ENCODE measurements at places on chromosomes 2 and 18. TPM values are rescaled to one million over a fixed set of nuclear protein-coding genes. Genes with fewer than 3 reads are reported as not detected.

The KIAA2012 gene
- 0.13 TPM for polyA plus RNA-seq

The USP40 gene
- 48.9 TPM for polyA plus RNA-seq

The TRAK2 gene
- 25.3 TPM for polyA plus RNA-seq

The MAP3K19 gene
- polyA plus RNA-seq, result not detected

The CDH7 gene
- not detected for polyA plus RNA-seq

The POTEE gene
- not detected for polyA plus RNA-seq

DNA sequence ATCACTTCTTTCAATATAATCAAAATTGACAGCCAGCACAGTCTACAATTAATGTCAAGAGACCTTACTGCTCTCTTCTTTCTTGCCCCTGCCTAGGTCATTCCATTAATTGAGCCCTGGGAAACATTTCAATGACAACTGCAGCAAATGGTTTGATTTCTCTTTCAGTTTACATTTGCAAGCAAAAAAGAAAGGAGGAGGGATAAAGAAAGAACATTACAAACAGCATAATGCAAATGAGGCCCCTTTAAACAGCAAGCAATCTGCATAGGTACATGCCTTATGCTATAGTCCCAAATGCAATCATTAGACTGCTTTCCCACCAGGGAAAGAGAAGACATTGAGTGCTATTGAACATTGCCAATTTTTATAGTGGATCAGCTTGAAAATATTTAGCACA, 655.0 kb upstream of the CDH2 start:
- DNase-seq, result no peak

- no peak for DNase-seq
These were observed 47.0 kb downstream of the SERTAD2 start for GRCh38 chr2:64606479-64607363.

GRCh38 chr2:9779596-9780264, 63.5 kb upstream of the TAF1B start:
- no peak for DNase-seq

DNA sequence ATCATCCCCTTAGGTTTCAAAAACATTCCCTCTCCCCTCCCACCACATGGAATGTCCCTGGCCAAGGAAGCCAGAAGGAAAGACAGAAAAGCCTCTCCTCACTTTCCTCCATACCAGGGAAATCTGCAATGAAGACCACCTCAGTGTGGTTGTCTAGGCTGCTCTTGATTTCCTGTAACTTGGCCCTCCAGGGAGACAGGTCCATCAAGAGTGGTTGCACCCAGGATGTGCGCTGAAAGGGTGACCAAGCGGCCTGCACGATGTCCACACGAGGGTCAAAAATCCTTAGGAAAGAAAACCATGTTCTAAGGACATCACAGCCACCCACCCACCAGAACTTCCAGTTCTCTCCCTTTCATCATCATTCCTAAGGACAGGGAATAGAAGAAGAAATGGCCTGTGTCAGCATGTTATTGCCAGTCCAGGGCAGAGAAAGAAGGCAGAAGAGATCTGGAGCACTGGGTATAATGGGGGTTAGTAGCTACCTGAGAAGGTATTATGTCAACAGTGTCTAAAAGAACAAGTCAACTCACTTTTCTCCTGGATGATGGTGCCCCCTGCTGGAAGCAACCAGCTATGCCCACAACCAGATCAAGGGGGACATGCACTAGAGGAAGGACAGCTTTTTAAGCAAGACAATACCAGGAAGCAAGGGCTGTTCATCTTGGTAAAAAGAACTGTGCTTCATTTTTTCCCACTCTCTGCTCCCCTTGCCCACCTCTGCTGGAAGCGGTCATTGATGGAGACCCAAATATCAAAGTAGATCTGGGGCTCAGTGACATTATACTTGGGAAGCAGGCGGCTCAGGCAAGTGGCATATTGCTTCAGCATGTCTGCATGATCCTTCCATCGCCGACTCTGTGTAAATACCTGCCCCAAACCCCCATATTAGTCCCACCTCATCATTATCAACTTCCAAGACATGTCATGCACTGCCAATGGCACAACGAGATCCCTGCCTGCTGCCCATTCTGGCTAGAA, 9.3 kb downstream of the GGCX start:
- no peak for DNase-seq

GRCh38 chr2:108076527-108076926, 90.2 kb downstream of the SLC5A7 start:
- DNase-seq, result no peak

DNA sequence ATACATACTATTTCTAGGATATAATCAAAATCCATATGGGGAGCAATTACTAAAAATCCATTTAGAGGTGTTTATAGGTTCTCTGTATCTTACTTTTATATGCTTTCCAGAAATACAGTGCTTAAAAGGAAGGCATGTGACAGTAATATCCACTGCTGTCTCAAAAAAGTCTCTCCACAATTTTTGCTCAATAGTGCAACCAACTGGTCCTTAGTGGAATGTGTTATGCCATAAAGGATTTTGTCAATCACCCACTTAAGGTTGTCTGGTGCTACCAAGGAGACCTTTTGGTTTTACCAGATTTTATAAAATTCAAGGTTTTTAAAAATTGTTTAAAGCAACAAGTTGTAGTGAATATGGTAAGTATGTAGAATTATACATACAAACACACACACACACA, 328.5 kb upstream of the DSEL start:
- no peak for DNase-seq

DNA sequence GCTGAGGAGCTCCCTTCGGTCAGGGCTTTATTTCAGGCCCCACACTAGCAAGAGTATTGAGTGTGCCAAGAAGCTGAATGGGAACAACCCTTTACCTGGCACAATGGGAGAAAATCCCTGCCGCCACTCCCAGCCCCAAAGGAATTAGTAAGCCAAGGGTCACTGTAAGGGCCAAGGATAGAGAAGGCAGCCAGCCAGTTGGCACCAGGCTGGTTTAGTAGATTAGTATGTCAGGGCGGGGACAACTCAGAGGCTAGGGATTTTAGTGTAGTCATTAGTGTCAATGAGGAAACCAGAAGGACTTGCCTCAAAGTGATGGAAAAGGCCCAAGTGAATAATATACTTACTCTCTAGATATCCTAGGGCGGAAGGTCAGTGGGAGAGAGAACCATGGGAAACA, 34.9 kb upstream of the CYP26B1 start:
- no peak for DNase-seq

GRCh38 chr2:237885111-237885930, 25.9 kb downstream of the RAMP1 start:
- DNase-seq, result no peak

DNA sequence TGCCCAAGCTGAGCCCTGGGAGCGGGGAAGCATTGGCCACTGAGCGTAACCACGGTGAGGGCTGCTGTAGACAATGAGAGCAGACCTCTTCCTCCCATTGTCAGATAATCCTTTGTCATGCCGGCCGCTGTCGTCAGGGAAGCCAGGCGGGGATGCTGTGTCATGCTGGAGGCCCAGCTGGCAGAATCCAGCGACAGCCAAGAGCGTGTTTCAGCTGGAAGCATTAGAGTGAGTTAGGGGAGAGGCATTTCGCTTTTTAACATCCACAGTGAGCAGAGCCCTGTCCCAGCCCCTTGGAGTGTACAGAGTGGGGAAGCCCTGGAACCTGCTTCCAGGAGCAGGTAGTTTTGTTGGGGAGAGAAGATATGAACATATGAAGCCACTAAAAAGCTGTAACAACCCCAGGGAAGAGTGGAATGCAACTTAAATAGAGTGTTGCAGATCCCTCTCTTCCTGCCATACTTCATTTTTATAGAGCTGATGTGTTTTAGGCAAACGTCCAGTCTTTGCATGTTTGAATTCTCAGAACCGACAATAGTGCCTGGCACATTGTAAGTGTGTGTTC, 7.0 kb downstream of the CTIF start:
- DNase-seq, result no peak

DNA sequence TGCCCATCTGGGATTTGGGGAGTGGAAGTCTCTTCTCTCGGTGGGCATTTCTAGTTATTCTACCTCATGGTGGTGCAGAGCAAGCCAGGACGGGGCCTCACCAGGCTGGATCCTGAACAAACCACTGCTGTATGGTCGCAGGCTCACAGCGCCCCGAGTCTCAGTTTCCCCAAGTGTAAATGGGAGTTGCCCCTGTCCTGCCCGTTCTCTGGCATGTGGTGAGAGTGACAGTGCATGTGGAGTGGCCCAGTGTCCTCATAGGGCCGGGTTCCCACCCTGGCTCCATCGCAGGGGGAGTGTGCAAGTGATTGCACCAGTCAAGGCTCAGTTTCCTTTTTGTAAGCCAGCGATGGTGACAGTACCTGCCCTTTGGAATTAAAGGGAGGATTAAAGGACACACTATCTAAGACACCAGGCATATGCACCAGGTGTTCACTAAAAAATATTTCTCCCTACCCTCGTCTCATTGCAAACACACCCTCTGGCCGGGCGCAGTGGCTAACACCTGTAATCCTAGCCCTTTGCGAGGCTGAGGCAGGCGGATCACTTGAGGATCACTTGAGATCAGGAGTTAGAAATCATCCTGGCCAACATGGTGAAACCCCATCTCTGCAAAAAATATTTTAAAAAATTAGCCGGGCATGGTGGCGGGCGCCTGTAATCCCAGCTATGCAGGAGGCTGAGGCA, 173.3 kb upstream of the MYCN start:
- DNase-seq, result no peak

DNA sequence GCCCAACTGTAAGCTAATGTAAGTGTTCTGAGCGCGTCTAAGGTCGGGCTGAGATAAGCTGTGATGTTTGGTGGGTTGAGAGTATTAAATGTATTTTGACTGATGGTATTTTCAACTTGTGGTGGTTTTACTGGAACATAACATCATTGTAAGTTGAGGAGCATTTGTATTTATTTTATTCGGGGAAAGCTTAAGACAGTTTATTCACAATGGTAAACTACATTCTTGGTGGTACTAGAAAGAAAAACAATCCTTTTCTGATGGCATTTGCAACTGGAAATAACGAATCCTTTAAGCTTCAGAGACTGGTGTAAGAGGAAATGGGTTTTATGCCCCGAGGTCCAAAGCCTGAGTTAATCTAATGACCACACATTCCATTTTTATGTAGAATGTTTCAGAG, 283.3 kb upstream of the NETO1 start:
- DNase-seq, result no peak

DNA sequence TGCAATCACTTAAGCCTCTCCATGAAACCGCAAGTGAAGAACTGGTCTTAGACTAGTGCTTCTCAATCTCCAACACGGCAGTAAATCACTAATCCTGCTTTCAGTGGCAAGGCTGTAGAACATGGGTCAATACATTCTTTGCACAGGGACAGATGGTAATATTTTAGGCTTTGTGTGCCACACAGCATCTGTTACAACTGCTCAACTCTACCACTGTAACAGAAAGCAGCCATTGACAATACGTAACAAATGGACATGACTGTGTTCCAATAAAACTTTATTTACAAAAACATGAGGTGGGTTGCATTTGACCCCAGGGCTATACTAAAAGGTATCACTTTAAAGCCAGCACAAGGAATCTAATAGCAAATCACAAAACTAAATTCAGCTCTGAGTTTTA, 51.1 kb downstream of the RNF152 start:
- DNase-seq, result no peak

- DNase-seq, result no peak
These were observed 292.7 kb downstream of the BCL11A start for GRCh38 chr2:60260639-60261296.
